ENCODE measurements at places on chromosomes 16 and 17. TPM values are rescaled to one million over a fixed set of nuclear protein-coding genes. Genes with fewer than 3 reads are reported as not detected.

KRT33B gene
- not detected for total RNA-seq

GRCh38 chr17:17783825-17784656 is 52.7 kb downstream of the SREBF1 start:
- no peak for DNase-seq

DNA sequence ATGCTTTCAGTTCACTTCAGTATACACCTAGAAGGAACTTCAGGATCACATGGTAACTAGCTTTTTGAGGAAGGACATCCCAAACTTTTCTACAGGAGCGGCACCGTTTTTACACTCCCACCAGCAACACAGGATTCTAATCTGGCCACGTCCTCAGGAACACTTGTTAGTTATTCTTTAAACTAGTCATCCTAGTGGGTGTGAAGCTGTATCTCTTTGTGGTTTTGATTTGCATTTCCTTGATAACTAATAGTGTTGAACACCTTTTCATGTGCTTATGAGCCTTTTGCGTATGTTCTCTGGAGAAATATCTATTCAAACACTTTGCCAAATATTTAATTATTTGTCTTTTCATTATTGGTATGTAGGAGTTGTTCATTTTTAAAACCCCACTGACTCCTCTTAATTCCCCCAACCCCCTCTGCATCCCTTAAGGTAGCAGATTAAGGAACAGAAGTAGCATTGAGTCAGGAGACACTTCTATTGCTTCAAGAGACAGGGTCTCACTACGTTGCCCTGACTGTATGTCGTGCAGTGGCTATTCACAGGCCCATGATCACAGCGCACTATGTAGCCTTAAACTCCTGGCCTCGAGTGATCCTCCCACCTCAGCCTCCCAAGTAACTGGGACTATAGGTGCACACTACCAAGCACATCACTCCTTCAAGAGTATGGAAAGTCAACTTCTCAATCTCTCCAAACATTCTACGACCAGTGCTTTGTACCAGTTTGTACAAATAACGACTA is 25.4 kb downstream of the YWHAE start:
- no peak for DNase-seq

- DNase-seq, result peak; percentile 23
Measured at GRCh38 chr17:21419299-21420239, 43.4 kb downstream of the KCNJ12 start.

DNA sequence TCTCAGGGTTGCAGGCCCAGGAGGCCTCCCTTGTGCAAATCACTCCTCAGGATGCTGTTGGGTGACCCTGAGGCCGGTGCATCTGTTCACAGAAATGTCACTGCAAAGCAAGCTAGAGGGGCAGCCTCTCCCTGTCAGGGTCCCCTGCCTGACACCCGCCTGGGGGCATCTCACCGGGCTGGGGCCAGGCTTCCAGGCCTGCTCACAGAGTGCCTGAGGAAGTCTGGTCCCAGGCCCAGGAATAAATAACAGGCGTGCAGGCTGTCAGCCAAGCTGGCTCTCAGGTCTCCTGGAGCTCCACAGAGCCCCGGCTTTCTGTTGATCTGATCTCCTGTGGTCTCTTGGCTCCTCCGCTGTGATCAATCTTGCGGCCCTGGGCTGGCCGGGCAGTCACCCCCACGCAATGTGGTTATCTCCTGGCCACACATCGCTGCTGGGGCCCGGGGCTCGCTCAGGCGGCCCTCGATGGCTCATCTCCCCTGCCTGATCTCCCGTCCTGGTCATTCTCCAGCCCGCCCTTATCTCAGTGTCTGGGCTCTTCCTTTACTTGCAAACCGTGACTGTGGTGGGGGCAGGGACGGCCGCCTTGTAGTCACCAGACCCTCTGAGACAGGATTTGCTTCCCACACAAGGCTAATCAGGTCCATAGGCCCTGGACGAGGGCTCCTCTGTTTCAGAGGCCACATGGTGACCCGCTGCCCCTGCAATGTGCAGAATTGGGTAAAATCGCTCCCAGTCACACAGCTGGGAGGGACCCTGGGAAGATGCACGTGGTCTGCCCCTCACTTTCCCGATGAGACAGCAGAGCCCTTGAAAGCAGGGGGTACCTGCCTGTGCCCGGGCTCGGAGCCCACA is 231.2 kb upstream of the GSE1 start:
- DNase-seq, result no peak

GRCh38 chr17:73042809-73043685 is 49.4 kb downstream of the SLC39A11 start:
- peak; percentile 36 for DNase-seq

GRCh38 chr17:76925441-76925891 is 57.3 kb downstream of the MGAT5B start:
- DNase-seq, result no peak
